ENCODE measurements at places on chromosomes 4 and X.

- DNase-seq: no peak
Measured at GRCh38 chrX:24594501-24594900, 52.6 kb downstream of the PCYT1B start.

DNA sequence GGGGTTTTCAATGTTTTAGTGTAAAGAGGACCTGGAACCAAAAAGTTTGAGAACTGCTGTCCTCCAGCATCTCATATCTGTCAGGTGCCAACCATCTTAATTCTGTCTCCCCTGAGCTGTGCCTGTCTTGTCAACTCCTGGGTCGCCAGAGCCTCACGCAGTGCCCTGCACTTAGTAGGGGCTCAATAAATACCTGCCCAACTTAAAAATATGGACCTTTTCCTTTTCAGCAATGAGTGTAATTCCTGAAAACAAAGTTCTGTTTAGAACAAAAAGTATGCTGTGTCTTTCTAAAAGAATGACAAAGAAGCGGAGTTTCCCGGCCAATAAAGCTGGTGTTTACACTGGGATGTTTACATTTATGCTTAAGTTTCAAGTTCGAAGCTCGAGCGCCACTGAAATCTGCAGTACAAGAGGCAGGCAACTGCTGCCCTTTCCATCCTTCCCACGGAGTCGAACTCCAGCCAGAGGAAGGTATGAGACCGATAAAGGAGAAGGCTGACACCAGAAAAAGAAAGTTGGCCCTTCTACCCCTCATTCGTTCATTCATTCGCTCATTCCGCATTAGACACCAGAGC is 1.1 kb upstream of the HTATSF1 start:
- DNase-seq: no peak

GRCh38 chr4:10088135-10089010 is 28.2 kb downstream of the WDR1 start:
- no peak for DNase-seq

DNA sequence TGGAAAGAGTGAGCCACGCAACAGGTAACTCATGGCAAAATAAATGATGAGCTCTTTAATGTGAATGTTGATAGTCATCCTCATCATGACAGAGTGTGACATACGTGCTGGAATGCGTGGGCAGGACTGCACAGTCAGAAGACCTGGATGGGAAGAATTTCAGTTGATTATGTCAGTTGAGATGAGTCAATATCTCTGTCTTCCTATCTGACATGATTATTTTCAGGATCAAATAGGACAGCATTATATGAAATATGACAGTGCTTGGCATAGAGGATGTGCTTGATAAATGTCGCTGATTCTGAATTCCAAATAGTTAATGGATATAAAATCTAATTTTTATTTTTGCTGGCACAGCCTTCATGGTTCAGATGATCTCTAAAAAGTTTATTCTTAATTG is 95.1 kb downstream of the IL15 start:
- DNase-seq: peak; percentile 12

DNA sequence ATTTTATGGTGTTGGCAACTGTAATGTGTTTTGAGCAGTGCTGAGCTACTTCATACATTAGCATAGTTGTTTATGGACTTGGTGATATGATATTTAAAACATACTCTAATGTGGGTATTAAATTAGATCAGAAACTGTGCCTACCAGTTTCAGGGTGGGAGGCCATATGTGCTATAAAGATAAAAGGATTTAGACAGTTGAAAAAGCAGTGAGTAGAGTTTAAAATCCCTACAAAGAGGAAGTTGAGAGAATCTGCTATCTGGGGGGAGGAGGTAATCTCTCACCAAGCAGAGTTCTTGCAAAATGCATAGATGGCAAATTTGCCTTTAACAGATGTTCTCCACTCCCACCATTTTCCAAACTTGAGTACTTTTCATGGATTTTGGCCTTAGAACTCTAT is 154.5 kb downstream of the SPOCK3 start:
- no peak for DNase-seq

DNA sequence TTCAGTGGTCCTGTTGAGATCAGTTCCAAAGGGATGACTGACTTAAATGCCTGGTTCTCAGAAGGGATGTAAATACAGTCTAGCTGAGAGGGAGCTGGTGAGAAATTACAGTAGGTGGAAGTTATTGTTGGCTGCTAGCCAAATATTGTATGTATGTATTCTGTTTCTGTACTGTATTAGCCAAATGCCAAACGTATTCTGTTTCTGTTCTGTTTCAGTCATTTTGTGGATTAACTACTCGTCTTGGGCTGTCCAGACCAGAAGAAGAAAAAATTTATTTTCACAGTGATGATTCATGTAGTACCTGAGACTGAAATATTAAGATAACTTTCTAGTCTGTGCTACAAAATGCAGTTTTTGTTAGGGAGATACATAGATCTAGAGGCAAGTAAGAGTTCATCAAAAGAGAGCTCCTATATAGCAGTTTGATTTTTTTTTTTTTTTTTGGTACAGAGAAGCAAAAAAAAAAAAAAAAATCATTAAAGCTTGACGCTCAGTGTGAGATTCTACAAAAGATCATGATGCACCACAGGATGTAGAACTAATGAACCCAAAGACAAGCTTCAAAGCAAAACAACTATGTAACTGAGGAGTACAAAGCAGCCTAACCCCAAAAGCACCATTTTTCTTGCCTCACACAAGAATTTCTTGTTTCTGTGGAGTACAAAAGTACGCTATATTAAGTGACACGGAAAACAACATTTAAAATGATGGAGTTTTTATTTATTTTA is 54.8 kb downstream of the CASP6 start:
- DNase-seq: peak; percentile 28

GRCh38 chr4:63904201-63904600 is 505.0 kb downstream of the TECRL start:
- DNase-seq: no peak

- DNase-seq: peak; percentile 20
Measured at GRCh38 chrX:16487620-16488385, 162.2 kb upstream of the S100G start.

- DNase-seq: peak; percentile 3
Measured at GRCh38 chr4:13088726-13089658, 395.1 kb downstream of the RAB28 start.

DNA sequence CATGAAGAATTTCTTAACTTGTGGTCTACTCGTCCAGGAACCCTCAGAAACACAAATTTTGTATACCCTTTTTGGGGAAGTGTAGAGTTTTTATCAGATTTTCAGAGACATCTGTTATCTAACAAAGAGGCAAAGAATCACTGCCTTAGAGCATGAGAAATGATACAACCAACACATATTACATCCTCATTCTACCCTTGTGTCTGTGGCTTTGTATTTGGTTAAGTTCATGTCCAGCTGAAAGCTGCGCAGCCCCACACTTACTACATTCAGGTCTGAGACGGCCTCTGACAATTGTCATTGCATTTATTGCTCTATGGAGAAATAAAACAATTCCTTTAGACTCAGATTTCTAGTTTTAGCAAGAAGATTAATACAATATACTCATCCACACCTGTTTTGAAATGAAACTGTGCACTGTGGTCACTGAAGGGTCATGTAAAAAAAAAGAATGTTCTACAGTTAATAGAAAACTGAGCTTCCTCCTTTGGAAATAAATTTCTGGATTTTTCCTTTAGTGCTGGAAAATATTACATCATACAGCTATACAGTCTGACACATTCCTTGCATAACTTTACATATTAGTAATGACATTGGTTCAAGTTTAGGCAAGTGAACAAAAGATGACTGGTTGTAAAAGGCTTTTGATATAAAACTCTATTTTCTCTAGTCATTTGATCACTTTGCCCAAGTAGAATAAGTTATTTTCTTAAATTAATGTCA is 39.8 kb downstream of the GLRB start:
- DNase-seq: no peak

DNA sequence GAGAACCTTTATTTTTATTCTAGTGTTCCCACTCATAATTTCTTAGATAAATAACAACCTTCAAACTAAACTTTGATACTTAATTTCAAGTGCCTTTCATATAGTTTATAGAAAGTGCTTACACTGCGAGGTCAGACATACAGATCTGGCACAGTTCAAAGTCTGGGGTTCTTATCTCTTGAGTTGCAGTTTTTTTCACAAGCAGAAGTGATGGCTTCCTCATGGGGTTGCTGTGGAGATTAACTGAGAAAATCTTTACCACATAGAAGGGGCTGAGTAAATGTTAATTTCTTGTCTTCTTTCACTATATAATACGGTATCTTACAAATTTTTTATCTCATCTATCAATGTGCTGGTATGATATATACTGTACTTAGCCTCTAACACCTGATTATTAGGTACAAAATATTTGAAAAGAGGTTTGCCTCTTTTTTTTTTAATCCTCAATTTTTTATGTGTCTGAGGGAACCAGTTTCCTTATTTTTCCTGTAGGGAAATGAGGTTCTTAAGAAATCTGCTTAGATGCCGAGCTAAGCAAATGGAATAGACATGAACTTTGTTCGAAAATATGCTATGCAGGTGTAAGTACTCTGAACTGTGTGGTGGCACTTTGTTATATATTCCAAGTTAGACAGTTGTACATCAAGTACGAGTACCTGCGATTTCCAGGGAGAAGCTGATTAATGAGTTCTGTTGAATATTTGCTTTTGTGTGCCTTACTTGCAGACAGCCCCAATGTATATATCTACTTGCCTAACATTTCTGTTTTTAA is 3.3 kb downstream of the ING2 start:
- DNase-seq: no peak

GRCh38 chrX:14934423-14934822 is 61.2 kb downstream of the MOSPD2 start:
- DNase-seq: no peak

DNA sequence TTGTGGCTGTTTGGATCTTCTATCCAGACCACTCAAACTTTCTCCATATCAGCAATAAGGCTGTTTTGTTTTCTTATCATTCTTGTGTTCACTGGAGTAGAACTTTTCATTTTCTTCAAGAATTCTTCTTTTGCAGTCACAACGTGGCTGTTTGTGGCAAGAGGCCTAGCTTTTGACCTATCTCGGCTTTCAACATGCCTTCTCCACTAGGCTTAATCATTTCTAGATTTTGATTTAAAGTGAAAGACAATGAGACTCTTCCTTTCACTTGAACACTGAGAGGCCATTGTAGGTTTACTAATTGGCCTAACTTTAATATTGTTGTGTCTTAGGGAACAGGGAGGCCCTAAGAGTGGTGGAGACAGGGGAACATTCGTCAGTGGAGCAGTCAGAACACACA is 19.1 kb downstream of the FGF2 start:
- peak; percentile 7 for DNase-seq

- DNase-seq: no peak
Measured at GRCh38 chr4:81676537-81676936, 204.8 kb upstream of the RASGEF1B start.

DNA sequence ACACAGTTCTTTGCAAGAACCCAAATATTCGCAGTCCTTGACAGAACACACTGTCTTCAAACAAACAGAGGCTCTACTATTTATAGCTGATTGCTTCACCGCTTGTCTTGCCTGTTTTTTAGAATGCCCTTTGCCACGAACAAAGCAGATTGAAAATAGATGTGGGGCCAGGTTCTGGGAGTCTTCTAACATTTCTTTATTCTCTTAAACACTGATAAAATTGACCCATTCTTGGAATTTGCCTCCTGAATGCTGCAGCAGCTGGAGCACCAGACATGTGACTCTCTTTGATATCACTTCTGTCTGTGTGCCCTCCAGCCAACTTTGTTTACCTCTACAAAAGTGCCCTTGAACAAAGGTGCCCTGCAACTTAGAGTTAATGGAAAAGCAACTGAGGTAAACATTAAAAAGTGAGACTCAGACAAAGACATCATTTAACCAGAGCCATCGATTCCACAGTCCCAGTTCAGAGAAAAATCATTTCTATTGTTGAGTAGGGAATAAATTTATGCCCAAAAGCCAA is 64.2 kb upstream of the SPP1 start:
- no peak for DNase-seq

DNA sequence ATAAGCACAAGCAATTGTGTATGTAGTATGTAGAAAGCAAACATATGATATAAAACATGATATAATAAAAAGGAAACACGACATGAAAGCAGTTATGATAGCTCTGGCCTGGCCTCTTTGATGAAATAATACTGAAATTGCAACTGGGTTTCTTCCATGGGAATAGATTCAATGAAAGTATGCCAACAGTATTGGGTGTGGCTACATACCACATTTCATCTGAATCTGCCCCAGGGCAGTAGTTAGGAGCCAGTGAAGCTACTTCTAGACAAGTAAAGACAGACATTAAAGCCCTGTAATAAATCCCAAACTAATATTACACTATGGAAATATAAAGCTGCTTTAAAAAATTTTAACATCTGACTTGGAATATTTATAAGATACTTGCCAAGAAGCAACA is 207.3 kb downstream of the FBXW7 start:
- DNase-seq: no peak

GRCh38 chr4:128832243-128832625 is 22.7 kb downstream of the JADE1 start:
- no peak for DNase-seq

DNA sequence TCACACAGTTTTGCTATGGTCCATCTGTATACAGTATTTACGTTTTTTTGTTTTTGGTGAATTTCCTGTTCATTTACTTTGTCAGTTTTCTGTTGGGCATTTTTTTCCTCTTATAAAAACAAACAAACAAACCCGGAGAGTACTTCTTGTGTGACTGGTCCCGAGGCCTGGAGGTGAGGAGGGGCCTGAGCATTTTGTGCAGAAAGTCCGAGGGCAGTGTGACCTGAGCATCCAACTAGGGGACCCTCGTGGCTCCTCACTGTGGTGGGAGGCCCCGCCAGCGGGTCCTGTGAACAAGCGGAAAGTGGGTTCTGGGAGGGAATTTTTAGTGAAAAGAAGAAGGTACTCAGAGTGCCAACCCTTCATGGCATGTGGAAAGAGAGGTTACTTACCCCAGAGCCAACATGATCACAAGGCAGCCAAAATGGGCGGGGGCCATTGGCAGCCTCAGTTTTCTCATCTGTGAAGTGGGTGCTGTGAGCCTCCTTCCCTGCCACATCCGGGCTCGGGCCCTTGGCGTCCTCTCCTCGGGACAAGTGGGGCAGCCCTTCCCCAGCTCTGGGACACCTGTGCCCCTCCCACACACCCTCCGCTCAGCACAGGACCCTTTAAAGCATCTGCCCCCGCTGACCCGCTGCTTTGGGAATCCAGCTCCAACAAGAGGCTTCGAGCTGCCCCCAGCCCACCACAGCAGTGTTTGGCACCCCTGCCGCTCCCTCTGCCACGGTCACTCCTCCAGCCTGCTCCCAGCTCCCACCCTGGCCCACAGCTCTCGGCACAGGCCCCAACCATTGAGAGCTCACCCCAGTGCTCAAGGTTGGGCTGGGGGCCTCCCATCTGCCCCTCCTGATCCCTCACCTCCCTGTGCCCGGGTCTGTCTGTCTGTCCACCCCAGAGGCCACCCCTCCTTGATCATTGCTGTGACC is 22.8 kb upstream of the GPR78 start:
- no peak for DNase-seq

DNA sequence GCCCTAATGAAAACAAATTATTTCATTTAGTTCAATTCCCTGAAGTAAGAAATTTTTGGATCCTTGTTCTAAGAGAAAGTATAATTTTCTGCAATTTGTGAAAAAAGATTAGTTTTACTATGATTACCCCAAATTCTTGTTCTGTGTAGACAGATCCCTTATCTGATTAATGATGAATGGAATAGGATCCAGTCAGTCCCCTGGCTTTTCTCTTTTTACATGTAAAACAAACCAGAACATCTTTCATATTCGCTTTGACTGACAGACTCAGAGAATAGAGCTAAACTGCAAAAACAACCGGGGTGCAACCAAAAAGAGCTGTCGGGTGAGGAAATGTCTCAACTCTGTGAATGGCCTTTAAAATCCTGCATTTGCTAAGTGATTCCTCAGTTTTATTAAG is 93.4 kb upstream of the VEGFC start:
- no peak for DNase-seq
